ENCODE measurements at places on chromosomes 2 and 18. TPM values are rescaled to one million over a fixed set of nuclear protein-coding genes. Genes with fewer than 3 reads are reported as not detected.

Gene ERBB4
- 1.3 TPM for total RNA-seq

Gene PDCL3
- total RNA-seq: 33.7 TPM

DNA sequence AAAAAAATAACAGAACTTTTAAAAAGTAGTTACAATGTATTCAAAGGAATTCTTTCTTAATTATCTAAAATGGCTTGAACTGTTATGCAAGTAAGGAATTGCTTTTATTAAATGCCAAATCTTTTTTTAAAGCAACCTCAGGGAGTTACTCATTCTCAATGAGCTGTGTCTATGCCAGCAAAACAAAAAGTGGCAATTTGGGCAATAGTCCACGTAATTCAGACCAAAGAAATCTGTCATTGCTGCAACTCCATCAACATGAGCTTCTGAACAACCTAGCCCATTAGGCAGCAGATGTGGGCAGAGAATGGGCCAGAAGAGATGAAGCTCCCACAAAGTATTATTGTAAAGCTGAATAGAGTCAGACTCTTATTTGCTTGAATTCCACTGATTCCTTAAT, 118.4 kb downstream of the ALK start:
- H3K4me3 ChIP-seq: no peak overlapping the region
- H3K27me3 ChIP-seq: peaks cover 28% of the 10 kb centered on the region
- no peaks in the 10 kb centered on the region for H3K36me3 ChIP-seq
- no peak overlapping the region for H3K27ac ChIP-seq
- H3K4me1 ChIP-seq: no peaks in the 10 kb centered on the region
- DNase-seq: no peak

DNA sequence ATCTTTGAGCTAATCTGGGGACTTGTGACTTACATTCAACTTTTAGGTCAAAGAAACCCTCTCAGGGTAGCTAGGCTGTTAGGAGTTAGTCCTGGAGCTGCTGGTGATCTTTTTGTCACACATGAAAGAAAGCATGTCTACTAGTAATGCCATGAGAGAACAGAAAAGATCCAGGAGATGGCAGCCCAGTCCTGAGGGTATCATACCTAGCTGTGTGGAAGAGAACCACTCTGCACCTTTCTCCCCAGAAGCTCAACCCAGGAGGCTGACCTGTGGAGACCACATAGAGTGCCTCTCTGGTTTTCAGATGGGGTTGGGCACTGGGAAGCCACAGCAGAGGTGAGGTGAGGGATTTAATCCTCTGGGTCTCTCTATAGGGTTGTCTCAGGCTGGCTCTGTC, 460.2 kb upstream of the UBE2E3 start:
- no peaks in the 10 kb centered on the region for H3K36me3 ChIP-seq
- no peak for DNase-seq
- H3K4me3 ChIP-seq: no peak overlapping the region
- H3K27me3 ChIP-seq: no peaks in the 10 kb centered on the region

DNA sequence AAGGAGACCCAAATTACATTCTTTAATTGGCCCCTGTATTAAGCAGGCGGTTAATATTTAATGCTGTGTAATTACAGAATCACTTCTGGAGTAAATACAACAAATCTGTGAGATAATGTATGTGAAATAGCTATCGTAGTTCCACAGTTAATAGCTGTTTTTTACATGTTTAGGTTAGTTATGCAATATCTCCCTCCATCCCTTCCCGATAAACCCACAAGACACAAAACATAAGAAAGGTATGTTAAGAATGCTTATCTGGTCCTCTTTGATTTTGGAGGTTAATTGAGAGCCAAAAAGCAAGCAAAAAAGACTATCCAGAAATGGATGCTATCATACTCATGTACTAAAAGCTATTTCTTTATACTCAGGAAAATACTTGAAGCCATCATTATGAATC, 49.1 kb downstream of the ZNF638 start:
- H3K4me1 ChIP-seq: peaks cover 49% of the 10 kb centered on the region
- H3K36me3 ChIP-seq: peaks cover 22% of the 10 kb centered on the region
- no peak overlapping the region for H3K4me3 ChIP-seq
- no peaks in the 10 kb centered on the region for H3K27me3 ChIP-seq

- no peak overlapping the region for H3K4me3 ChIP-seq
- H3K27ac ChIP-seq: peak overlapping the region; percentile 81
- no peaks in the 10 kb centered on the region for H3K36me3 ChIP-seq
- no peaks in the 10 kb centered on the region for H3K27me3 ChIP-seq
Observed at GRCh38 chr2:159076241-159076640, 107.8 kb downstream of the TANC1 start.

GRCh38 chr2:204340511-204340910, 204.8 kb upstream of the PARD3B start:
- H3K36me3 ChIP-seq: peaks cover 1% of the 10 kb centered on the region
- peaks cover 32% of the 10 kb centered on the region for H3K4me1 ChIP-seq
- H3K27me3 ChIP-seq: no peaks in the 10 kb centered on the region
- H3K27ac ChIP-seq: peak overlapping the region; percentile 86
- H3K4me3 ChIP-seq: peak overlapping the region; percentile 53

Data from chondrocyte (in vitro differentiated cells).